ENCODE measurements at places on chromosomes 4 and X.

DNA sequence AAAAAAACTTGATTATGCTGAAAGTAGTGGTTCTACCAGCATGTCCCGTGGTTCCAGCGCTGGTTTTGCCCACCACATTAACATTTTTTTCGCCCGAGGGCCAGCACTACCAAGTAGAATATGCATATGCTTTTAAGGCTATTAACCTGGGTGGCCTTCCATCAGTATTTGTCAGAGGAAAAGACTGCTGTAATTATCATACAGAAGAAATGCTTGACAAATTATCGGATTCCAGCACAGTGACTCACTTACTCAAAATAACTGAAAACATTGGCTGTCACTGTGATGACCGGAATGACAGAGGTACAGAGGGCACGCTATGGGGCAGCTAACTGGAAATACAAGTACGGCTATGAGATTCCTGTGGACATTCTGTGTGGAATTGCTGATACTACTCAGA is 34.6 kb downstream of the PRPS2 start:
- no peak for DNase-seq

DNA sequence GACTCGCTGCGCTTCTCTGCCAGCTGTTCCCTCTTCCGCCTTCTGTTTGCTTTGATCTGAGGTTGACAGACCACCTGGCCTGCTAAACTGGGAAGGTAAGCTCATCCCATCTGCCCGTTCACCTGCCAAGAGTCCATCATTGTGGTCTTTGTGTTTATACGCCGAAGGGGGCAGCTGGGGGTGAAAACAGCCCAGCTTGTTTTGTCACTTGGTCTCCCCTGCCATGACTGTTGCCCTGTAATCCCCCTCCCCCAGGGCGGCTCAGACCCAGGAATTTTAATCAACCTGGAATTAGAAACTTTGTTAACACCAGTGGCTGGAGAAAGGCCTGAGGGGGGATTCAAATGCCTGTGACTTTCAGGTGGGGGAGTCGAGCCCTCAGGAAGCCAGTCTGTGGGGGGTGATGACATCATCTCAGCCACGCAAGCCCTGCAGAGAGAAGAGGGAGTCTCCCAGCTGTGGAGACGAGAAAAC is 333.3 kb downstream of the BCOR start:
- DNase-seq, result no peak

- DNase-seq, result no peak
Measured at GRCh38 chr4:38131371-38132091, 171.3 kb downstream of the PTTG2 start.

DNA sequence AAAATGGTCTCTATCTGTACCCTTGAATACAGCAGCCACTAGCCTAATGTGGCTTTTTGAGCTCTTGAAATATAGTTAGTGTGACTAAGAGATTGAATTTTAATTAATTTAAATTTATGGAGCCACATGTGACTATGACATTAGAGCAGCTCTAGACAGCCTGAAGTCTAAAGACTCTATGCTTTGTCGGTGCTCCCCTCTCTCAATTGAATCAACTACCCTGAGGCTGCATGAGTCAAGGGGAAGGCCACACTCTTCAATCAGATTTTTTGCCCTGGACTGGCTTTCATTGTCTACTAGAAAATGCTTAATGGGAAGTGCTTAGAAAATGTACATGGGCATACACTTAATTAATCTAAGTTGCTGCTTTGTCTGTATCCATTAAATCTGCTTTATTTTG is 11.7 kb downstream of the TLR7 start:
- no peak for DNase-seq

DNA sequence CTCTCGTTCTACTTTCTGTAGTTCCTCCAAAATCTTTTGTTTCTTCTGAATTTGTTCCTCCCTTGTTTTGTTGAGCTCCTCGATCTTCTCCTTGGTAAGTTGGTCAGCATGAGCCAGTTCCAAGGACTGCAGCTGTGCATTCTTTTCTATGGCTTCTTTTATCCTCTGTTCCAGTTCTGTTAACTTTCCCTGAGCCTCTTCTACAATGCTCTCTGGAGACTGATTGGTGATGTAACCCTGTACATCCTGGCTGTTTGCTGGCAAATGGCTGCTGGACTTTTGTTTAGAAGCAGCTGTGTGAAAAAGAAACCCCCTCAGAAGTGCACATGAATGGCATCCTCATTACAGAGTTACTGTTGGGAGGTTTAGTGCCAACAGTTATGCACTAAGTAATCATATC is 70.5 kb upstream of the COX18 start:
- DNase-seq, result no peak

GRCh38 chrX:19639056-19639455 is 123.7 kb upstream of the MAP3K15 start:
- DNase-seq, result no peak

DNA sequence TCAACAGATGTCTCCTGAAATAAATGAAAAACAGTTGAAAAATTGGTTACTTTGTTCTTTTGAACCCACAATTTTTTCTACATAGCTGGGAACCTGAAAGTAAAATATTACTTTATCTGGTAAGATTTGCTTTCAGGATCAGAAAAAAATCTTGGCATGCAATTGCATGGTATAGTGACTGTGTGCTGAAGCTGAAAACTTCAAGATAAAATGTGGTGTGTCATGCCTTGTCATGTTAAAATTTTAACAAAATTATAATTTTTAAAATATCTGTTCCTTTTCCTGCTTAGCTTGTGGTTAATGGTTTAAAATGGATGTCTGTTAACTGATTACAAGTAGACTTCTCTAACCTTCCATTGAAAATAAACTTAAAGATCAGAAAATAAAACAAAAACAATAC is 904.8 kb downstream of the PDHA2 start:
- no peak for DNase-seq

DNA sequence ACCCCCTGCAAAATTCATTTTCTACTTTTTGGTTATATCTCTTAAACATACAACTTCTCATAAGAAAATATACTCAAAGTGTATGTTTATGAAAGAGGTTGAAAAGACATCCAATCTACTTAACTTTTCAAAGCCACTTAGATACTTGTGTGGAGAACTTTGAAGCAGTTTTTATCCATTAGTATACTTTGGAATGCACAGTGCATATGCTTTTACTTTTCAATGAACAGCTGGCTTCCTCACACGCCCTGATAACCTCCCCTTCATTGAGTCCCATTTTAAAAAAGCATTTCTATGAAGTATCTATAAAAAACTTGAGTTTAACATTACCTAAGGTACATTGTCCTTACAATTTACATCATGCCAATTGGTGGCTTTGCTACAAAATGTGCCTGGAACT is 73.8 kb downstream of the VEGFC start:
- no peak for DNase-seq

DNA sequence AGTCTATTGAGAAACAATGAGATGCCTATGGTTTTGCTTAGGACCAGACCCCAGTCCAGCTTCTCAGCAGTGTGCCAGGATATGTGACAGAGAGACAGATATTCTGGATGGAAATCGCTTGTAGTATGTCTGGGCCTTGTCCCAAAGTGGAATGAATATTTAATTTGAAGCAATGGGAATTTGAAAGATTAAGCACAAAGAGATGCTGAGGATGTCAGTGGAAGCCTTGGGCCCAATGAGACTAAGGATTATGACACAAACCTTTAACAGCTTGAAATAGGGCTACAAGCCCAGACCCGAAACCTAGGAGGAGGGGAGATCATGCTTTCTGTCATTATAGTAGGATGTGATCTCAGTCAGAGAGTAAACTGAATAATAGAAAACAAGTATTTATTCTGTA is 459.2 kb downstream of the FAT4 start:
- no peak for DNase-seq

GRCh38 chr4:99816545-99817308 is at the start of gene DAPP1:
TSS of gene DAPP1 (plus strand) at chr4:99816827. CDS start at chr4:99816914, 87 bp downstream.
- peak; percentile 64 for DNase-seq

DNA sequence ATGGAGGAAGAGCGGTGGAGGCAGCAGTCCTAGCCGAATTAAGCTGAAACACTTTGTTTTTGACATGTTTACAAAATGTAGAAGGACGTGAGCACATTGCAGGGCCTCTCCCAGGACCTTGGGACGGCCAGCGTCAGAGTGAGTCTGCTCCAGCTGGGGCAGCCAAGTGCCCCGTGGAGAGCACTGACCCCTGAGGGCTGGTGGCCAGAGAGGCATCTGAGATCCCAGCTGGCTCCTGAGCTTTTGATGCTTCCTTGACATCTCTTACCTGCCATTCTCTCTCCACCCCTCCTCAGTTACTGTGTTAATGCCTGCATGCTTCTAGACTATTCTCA is 24.7 kb downstream of the NAT8L start:
- DNase-seq, result no peak

GRCh38 chrX:115525486-115525885 is 35.5 kb upstream of the PLS3 start:
- DNase-seq, result no peak

- no peak for DNase-seq
Measured at GRCh38 chr4:150217808-150218207, 139.6 kb downstream of the DCLK2 start.

- DNase-seq, result no peak
Measured at GRCh38 chrX:63275127-63275526, 76.0 kb downstream of the SPIN4 start.

DNA sequence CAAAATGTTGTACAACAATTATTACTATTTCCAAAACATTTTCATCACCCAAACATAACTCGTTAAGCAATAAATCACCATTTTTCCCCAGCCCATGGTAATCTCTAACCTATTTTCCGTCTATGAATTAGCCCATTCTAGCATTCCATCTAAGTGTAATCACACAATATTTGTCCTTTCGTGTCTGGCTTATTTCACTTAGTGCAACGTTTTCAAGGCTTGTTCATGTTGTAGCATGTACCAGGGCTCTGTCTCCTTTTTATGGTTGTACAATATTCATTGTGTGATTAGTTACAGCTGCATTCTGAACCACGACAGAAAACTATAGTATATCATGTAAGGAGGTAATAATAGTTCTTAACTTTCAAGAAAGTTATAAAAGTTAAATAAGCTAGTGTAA is 656.0 kb upstream of the HS3ST1 start:
- no peak for DNase-seq

DNA sequence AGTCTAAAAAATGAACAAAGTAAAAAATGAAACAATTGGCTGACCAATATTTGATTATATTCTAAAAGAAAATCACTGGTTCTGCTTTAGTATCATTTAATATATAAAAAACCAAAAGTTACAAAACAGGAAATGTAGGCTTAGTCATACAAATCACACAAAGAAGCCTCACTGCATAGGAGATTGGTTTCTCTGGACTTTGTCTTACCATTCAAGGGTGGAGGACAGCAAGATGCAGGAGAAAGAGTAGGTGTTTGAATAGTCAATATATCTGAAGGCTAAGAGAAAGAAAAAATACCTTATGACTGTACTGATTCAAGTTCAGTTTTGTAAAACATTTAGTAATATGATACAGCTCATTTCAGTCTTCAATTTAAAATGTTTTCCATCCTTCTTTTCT is 28.6 kb upstream of the TAF9B start:
- DNase-seq, result no peak

DNA sequence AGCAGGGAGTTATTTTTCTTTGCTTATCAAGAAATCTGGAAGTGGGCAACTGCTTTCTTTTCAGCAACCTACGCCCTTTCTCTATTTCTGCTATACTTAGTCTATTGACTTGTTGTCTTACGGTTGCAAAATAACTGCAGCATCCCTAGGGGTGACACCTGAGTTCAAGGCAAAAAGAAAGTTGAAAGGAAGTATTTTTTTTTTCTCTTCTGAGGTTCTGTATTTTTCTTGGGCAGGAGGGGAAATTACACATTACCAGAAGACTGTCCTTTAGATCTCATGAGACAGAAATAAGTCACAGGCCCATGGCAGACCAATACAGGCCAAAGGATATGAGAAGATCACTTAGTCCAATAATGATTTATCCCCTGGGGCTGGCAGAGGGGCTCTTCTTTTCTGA is 204.7 kb upstream of the CASK start:
- DNase-seq, result no peak

GRCh38 chrX:1086444-1087409 is 125.7 kb downstream of the CRLF2 start:
- no peak for DNase-seq

GRCh38 chr4:153159016-153159415 is 45.2 kb upstream of the TRIM2 start:
- no peak for DNase-seq

GRCh38 chr4:103123114-103123513 is 23.5 kb upstream of the BDH2 start:
- DNase-seq, result no peak

- DNase-seq, result no peak
Measured at GRCh38 chr4:51895816-51896408, 53.0 kb downstream of the DCUN1D4 start.

DNA sequence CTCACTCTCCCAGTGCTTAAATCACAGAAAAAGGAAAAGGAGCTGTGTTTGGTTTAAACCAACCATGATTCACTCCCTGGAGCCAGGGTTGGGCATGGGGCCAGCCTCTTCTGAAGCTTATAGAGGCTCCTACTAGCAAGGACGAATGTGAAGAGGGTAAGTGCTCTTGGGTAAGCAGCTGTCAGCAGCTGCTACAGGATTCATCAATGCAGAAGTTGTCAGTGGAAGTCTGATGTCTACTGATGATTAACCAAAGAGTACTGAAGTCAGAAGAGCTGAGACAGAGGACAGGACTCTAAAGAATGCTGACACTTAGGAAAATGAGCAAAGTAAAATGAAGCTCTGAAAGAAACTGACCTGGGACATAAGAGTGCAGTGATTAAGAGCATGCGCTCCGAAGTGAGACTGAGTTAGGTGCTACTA is 32.7 kb upstream of the JADE1 start:
- no peak for DNase-seq

- no peak for DNase-seq
Measured at GRCh38 chr4:151530230-151530629, 121.3 kb downstream of the FHIP1A start.

DNA sequence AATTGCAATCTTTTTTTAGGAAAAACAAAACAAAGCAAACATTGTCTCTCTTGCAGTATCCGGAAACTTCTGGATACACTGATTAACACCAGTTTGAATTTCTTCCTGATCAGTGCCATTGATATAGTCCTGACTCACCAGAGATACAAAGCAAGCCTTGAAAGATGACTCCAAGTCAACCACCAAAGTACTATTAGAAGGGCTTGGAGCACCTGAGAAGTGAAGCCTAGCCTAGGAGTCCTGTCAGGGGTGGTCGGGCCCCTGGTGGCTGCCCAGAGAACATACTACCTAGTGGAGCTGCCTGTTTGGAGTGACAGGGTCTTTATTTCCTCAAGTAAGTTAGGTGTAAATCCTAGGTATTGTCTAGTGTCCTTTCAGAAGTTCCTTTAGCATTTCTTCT is 593.2 kb downstream of the ZNF674 start:
- DNase-seq, result no peak

GRCh38 chr4:174119051-174119450 is 164.4 kb downstream of the FBXO8 start:
- no peak for DNase-seq

DNA sequence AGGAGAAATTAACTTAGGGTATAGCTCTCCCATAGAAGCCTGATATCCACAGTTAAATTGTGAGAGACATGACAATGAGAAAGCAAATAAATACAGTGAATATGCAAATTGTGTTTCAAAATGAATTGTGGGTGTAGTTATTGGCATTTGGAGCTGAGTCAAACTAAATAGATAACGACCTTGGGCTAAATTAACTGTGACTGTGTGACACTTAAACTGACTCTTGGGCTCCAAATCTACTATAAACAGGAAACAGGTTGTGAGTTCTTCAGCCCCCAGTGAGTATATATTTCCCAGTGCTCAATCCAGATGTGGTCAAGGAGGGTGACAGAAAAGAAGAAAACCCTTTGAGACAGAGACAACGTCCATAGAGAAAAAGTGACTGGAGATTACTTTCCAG is 11.3 kb upstream of the MAGEA10 start:
- DNase-seq, result no peak

GRCh38 chr4:13990596-13991589 is 363.4 kb upstream of the BOD1L1 start:
- DNase-seq, result no peak
